ENCODE measurements at places on chromosomes 6 and 20.

DNA sequence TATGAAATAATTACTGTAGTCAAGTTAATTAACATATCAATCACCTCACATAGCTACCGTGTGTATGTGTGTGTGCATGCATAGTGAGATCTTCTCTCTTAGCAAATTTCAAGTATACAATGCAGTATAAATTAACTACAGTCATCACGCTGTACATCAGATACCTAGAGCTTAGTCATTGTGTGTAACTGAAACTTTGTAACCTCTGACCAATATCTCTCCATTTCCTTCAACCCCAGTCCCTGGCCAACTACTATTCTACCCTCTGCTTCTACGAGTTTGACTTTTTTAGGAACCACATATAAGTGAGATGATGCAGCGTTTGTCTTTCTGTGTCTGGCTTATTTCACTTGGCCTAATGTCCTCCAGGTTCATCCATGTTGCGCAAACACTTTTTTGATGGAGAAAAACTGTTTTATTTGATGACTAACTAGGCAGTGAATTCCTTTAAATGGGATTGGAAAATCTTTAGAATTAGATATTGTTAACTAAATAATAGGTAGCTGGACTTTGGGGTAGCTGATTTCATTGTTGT lies 459.5 kb downstream of the DHX35 start:
- no peak for DNase-seq

DNA sequence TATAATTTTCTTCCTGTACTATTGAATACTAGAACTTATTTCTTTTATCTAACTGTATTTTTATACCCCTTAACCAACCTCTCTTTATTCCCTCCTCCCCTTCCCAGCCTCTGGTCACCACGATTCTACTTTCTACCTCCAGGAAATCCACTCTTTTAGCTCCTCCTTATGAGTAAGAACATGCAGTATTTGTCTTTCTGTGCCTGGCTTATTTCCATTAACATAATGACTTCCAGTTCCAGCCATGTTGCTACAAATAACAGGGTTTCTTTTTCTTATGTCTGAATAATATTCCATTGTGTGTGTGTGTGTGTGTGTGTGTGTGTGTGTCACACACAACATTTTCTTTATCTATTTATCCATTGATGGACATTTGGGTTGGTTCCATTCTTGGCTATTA lies 152.3 kb upstream of the OLIG3 start:
- no peak for DNase-seq

- DNase-seq, result no peak
Observed at GRCh38 chr6:160356074-160356744, 8.0 kb downstream of the SLC22A3 start.

DNA sequence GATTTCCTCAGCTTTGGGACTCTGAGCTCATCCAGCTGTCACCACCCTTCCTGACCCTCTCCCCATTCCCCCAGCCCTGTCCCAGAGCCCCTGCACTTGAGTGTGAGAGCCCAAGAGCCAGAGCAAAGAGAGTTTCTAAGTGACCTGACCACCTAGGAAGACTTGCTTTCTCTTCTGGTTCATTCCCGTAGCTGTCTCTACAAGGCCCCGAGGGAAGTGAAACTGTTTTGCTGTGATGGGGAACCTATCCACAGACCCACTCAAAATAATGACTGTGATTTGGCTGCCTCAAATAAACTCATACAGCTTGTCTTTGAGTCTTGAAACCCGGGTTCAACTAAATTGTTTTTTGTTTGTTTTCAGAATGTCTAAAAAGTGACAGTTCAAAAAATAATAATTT lies 74.6 kb upstream of the XRN2 start:
- no peak for DNase-seq

DNA sequence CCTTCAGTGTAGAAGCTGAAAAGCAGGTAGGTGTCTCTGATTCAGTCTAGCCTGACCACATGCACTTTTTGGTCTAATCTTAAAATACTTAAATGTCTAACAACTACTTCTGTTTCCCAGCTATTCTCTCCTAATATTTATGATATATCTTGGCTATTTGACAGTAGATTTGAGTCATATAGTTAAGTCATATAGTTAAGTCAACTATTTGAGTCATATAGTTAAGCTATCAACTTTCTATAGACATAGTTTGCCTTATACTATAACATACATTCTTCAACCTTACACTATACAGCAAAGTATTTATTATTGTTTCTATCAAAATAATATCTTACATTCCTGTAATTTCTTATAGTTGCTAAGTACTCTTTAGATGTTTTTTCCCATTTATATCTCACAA lies 110.9 kb downstream of the GMDS start:
- DNase-seq, result no peak

DNA sequence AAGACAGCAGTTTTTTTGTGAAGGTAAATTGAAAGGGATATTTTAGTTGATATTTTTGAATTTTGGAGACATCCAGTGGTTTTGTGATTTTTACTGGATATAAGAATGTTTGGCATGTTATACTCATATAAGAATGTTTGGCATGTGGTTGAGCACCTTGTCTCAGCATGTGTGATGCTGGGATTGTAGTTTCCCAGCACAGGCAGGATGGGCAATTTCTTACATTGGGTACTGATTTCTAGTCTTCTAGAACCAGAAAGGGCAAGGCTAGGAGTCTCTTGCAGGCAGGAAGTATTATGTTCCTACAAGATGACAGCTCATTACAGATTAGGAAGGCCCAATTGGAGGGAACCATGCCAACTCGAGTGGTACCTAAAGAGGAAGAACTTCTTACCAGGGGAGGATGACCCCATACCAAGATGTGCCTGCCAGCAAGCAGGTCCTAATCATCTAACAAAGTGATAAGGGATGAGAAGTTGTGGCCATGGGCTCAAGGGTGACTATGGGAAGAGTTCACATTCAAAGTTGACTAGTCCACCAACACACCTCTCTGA lies 377.8 kb downstream of the UTRN start:
- no peak for DNase-seq

GRCh38 chr6:125987026-125987617 lies 782 bp downstream of the TRMT11 start:
- DNase-seq, result no peak

DNA sequence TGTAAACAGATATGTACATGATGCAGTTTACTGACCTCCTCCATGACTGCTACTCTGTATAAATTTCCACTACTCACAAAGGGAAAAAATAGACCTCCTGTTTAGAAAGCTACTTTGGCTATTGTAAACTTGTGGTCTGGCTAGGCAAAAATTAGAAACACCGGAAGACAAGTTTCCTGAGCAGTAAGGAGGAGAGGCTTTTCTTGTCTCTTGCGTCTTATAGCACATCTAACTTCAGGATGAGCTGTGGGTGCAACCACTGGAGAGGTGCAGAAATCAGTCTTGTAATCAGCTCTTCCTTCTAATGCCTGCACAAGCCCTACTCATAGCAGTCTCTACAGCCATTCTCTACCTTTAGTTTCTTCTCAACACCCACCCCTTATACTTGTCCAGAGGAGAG lies 296.5 kb upstream of the SLC35B3 start:
- no peak for DNase-seq

DNA sequence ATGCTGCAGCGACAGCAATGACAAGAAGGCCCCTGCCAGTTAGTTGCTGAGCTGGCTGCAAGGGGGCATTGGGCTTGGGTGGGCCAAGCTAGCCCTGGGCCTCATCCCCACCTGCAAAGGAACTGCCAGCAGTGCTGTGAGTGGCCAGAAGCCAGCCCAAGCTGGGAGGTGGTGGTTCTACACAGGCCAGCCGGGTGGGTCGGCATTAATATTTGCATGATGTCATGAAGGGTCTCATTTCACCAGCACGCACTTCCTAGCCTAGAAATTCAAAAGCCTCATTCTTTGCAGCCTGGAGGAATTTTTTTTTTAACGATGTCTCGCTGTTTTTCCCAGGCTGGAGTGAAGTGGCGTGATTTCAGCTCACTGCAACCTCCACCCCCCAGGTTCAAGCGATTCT lies 62.0 kb downstream of the IYD start:
- no peak for DNase-seq

DNA sequence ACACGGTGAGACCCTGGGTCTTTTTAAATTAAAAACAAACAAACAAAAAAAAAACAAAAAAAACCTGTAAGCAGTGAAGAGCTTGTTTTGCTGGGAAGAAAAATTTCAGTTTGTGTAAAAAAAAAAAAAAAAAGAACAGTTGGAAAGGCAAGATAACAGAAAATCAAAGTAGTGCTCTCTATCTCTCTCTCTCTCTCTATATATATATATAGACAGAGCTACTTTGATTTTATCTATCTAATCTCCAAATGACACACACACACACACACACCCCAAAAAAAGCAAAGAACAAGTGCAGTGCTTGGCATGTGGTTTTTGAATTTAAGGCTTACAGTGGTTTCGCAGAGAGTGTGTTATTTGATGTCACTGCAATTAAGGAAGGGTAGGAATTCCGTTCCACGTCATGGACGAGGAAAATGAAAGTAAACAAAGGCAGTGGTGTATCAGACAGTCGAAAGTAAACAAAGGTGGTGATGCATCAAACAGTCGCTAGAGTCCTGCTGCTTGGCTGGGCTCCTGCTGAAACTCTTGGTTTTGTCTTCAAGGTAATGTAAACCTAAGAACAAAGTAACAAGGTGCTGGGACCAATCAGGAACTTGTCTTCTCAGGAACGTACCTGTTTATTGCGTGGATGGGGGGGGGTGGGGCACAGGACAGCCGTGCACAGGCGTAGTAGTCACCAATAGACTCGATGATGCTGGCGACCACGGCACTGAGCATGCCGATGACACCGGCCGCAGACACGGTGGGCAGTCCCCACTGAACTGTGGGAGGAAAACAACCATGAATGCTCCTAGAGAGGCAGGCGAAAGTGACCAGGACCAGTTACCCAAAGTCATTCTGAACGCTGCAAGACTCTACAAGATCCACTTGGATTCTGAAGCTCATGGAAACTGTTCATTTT lies 131.8 kb downstream of the SLC23A2 start:
- DNase-seq, result no peak

GRCh38 chr6:31737315-31737990 lies 1.1 kb upstream of the CLIC1 start:
- DNase-seq, result no peak

DNA sequence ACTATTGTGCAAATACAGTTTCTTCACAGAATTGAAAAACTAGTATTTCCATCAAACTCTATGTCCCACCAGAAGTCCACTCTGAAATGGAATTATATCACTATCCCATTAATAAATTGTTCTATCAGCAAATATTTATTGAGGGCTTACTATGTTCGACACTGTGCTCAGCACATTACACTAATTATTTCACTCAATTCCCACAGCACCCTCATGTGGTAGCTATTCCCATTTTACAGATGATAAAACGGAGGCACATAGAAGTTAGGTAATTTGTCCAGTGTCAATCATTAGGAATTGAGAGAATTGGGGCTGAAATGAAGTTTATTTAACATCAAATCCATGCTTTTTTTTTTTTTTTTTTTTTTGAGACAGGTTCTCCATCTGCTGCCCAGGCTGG lies 52.5 kb downstream of the MKKS start:
- DNase-seq, result no peak

DNA sequence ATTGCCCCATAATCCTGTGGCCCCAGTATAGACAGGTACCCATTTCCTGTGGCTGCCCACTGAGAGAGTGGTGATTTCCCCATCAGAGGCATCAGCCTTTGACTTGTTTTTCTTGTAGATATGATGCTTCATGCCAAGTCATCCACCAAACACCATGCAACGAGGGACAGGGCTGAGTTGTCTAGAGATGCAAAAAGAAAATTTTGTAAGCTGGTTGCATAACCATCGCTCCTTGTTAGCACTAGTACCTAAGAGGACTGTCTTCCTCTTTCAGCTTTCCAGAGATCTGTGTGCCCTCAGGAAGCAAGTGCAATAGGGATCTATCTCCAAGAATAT lies 166.8 kb downstream of the BCAS1 start:
- DNase-seq, result no peak

GRCh38 chr6:108127826-108128225 lies 38.0 kb upstream of the NR2E1 start:
- no peak for DNase-seq

DNA sequence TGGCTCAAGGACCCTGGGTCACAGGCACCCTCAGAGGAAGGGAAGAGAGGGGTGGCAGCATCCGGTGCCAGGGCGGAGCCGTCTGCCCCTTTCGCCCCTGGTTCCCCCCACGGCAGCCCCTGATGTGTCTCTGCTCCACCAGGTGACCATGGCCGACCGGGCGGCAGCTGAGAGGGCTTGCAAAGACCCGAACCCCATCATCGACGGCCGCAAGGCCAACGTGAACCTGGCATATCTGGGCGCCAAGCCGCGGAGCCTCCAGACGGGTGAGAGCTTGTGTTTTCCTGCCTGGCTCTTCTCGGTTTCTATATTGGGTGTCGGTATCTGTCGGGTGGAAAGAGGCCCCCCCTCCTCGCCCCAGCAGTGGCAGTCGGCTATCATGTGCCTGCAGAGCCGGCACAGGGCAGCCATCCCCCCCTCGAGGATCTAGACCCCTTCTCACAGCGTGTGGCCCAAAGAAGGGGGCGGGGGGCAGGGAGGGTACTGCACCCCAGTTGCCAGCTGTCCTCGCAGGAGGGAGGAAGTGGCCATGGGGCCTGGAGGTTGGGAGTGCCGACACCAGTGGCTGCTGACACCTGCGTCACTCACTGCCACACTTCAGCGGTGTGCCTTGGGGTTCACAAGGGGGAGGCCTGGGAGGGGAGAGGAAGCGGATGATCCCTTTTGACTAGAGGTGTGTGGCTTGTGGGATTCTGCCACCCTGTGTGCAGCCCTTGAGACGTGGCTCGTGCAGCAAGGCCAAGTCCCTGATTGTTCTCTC lies 1.5 kb downstream of the RBM38 start:
- DNase-seq, result peak; percentile 72

- DNase-seq, result no peak
Observed at GRCh38 chr20:20365480-20366161, 2.3 kb upstream of the INSM1 start.

GRCh38 chr6:24721461-24722215 lies 2.7 kb upstream of the C6orf62 start:
- no peak for DNase-seq

DNA sequence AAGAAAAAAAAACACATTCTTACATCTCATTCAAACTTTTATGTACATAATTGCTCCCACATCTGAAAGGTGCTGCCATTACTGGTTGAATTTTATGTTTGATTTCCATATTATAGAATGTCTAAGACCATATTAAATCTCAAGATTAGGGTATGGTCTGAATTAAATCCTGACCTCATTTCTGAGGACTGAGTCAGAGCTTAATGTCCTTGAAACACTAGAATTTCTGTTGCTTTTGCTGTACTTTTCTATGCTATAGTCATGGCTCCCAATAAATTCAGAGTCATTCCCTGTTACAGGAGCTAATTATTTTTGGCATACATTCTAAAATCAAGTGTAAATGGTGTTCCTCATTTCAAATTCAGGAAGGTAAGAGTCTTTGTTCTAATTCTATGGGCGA lies 285.3 kb upstream of the MANEA start:
- DNase-seq, result no peak

GRCh38 chr20:33702861-33703260 lies 16.7 kb upstream of the E2F1 start:
- DNase-seq, result no peak

DNA sequence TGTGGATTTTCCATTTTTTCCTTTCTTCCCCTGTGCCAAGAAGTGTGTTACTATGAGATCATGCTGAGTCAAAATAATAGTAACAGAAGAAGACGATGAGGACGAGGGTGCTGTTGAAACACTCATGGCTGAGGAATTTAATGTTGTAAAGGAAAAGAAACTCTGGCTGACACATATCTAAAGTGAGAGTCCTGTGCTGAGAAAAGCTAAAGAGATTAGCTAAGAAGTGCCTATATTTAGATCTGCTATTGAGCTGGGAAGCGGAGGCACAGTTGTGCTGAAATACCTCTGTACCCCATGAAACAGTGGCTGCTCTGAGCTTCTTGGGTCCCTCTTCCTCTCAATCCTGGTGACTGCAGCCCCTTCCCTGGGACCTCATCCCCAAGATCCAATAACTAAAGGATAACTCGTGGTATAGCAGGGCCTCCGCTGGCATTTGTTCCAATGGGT lies 1.1 kb upstream of the SYTL3 start:
- DNase-seq, result peak; percentile 32
